Activated naive CD8-positive, alpha-beta T cell treated with anti-CD3 and anti-CD28 coated beads, Interleukin-2, amount 50 U/mL, for 16 hours (primary cell): ENCODE measurements at places on chromosomes 2 and 18.
A peak's percentile ranks its signal among the peaks of the same experiment; 100 is the strongest.

DNA sequence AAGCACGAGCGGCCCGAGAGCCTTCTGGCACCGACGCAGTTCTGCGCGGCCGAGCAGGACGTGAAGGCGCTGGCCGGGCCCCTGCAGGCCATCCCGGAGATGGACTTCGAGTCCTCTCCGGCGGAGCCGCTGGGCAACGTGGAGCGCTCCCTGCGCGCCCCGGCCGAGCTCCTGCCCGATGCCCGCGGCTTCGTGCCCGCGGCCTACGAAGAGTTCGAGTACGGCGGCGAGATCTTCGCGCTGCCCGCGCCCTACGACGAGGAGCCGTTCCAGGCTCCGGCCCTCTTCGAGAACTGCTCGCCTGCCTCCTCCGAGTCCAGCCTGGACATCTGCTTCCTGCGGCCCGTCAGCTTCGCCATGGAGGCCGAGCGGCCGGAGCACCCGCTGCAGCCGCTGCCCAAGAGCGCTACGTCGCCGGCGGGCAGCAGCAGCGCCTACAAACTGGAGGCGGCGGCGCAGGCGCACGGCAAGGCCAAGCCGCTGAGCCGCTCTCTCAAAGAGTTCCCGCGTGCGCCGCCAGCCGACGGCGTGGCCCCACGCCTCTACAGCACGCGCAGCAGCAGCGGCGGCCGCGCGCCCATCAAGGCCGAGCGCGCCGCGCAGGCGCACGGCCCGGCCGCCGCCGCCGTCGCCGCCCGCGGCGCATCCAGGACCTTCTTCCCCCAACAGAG, 70.4 kb downstream of the ARHGEF33 start:
- peak; percentile 32 for DNase-seq

DNA sequence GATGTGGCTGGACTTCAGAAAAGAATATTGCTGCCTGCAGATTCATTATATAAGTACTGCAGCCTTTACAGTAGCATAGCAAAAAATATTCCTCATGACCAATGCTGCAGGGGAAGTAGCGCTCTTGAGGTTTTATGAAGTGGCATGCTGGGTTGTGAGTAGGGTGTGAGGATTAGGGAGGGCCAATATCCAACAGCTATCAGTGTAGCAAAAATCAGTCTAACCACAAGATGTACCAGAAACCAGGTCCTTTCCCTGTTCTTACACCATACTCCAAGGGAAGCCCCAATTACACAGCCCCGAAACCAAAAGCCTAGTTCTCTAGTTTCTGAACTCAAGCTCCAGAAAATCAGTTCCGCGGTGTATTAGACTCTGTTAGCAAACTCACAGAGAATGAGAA, 1082.2 kb upstream of the DDX18 start:
- no peak for DNase-seq

GRCh38 chr2:230048010-230048671, 20.6 kb downstream of the SLC16A14 start:
- no peak for DNase-seq

- DNase-seq = no peak
These were observed 59.2 kb upstream of the TRIB2 start for GRCh38 chr2:12657560-12657959.

DNA sequence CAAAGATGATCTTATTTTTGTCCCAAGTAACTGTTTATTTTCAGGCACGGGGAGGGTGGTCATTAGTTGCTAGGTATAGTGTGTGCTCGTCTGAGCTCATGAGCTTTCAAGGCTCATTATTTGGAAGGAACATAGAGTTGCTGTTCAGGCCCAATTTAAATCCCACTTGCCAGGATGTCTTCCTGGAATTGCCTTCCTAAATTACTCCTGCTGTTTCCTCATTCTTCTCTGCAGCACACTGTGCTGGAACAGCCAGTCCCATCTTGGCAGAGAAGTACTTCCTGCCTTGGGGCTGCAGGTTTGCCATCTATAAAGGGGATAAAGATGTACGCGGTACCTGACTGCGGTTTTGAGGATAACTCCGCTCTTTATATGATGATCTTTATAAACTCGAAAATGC, 37.3 kb downstream of the GREB1 start:
- DNase-seq = no peak

GRCh38 chr2:160968183-160968582, 192.0 kb upstream of the TANK start:
- DNase-seq = no peak

DNA sequence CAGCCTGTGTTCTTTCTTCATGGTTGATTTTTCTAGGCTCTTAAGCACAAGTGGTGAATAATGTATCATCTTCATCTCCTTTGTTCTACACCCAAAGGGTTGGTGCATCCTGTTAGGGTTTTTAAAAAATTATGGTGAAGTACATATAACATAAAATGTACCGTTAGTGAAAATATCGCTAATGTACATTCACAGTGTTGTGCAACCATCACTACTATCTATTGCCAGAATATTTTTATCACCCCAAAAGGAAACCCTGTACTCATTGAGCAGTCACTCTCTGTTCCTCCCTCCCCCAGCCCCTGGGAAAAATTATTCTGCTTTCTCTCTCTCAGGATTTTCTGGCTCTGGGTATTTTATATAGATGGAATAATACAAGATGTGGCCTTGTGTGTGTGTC, 98.5 kb downstream of the PRKCE start:
- no peak for DNase-seq

DNA sequence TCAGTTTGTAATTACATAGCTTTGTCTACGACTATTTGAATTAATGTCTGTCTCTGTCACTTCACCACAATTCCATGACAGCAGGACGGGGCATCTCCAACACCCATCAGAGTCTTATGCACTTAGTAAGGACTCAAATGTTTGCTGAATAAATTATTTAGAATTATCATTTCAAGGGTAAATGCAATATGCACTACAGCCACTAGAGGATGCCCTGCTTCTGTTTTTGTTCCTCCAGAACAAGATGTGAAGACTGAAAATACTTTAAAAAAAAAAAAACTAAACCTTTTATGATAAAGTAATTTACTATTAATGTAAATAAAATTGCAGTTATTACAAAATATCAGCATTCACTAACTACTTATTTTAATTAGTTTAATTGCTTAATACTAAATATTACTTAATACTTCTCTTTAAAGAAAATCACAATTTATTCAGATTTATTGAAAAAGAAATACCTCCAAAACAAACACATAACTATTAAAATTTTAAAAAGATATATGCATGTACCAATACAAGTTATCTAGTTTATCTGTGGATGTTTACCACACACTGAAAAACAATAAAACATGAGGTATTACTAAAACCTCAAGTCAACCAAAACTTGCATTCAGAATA, 3.2 kb downstream of the PIGN start:
- no peak for DNase-seq

GRCh38 chr18:13640266-13640860, 86.0 kb downstream of the FAM210A start:
- no peak for DNase-seq

DNA sequence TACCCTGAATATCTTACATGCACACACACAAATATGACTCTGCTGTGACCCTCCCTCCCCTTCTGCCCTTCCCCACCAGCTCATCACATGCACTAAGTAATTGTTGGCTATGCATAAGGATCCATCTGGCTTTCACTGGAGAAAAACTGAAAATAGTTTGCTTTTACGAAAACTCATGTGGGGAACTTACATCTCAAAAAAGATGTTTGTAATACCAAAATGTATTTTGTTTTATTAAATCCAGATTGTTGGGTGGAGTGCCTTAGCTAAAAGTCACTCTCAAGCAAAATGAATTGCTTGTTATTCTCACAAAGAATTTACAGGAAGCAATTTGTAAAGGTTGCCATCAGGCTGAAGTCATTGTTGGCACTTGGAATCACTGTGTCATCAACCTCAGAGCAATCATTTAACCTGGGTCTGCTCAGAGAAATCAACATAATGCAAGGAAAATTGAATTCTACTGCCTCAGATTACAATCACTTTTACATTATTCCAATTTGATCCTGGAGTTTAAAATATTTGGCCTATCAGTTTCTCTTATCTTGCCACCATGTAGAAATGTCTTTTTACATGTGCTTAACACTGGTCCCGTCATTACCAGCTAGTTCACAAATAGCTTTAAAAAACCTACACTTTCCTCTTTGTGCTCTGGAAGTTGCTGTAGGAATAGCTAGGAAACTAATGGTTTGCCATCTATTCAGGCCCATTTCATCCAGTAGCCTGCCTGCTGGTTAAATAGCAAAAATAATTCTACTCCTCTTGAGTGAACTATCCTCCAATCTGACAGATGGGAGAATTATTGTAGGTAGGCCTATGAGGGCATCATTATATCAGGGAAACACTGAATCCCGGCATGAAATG, 90.3 kb upstream of the TMEM17 start:
- no peak for DNase-seq

- DNase-seq = no peak
These were observed 1.0 kb downstream of the CYP1B1 start for GRCh38 chr2:38074764-38075506.

GRCh38 chr18:28963481-28963880, 786.6 kb upstream of the CDH2 start:
- no peak for DNase-seq

- no peak for DNase-seq
These were observed 6.2 kb downstream of the SEPTIN2 start for GRCh38 chr2:241321886-241322285.

DNA sequence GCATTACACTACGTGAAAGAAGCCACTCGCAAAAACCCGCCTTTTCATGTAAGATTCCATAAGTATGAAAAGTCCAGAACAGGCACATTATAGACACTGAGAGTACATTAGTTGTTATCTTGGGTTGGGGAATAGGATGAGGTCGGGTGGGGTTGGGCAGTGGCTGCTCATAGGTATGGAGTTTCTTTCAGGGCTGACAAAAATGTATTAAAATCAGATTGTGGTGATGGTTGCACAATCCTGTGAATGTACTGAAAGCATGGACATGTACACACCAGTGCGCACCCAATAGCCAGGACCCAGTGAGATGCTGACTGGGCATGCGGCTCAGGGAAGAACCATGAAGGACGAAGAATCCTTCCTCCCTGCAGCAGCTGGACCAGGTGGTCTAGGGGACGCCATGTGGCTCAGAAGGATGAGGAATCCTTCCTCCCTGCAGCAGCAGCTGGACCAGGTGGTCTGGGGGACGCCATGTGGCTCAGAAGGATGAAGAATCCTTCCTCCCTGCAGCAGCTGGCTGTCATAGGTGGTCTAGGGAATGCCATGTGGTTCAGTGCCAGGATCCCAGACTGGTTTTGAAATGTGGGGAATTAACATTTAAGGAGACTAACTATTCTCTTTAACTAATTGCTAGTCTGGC, 50.1 kb downstream of the MBP start:
- DNase-seq = no peak

DNA sequence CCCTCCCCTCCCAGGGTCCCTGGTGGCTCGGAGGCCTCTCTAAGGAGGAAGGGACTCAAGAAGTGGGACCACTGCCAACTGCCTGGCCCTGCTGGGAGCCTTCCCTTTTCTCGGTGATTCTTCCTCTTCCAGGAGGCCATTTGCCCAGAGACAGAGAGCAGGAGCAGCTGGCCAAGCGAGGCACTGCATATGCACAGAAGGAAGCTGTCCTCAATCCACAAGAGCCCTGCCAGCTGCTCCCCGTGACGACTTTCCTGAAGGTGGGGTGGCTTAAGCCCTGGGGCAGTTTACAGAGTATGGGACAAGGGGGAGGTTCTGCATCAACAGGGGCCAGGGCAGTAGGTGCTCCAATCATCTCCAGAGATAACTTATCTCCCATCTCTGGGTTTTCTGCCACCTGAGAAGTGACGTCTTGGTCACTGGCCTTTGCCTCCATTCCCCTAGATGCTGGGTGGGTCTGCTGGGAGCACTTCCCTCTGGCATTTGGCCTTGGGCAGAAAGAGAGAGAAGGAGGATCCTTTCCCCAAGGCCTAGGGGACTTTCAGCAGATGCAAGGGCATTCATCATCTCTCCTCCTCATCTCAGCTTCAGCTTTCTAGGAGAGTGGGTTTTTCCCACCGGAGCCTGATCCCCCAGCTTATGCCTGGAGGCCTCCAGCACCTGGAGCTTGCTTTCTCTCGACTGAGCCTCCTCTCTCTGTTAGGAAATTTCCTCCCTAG, 28.5 kb downstream of the CIB4 start:
- no peak for DNase-seq
